ENCODE measurements at places on chromosomes 3 and 15.

GRCh38 chr3:193978030-193978429 is 157.9 kb upstream of the HES1 start:
- DNase-seq = no peak

- DNase-seq = no peak
Observed at GRCh38 chr3:171526146-171526545, 65.9 kb upstream of the TNIK start.

DNA sequence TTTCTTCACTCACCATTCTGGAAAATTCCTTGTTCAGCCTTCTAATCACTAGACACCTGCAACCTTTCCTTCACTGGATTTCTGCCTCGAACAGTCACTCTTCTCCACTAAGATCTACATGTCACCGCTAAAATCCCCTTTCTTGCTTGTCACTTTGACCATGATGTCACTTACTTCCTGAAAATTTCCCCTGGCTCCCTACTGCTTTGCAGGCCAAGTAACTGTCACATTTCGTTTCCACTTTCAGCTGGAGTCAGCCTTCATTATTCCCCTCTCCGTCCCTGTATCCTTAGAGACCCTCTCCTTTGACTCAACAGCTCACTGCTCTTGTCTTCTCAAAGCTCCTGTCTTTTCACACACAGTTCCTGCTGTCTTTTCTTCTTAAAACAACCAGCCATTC is 15.9 kb downstream of the CHL1 start:
- no peak for DNase-seq

GRCh38 chr3:21747376-21747775 is 3.6 kb downstream of the ZNF385D start:
- DNase-seq = no peak

DNA sequence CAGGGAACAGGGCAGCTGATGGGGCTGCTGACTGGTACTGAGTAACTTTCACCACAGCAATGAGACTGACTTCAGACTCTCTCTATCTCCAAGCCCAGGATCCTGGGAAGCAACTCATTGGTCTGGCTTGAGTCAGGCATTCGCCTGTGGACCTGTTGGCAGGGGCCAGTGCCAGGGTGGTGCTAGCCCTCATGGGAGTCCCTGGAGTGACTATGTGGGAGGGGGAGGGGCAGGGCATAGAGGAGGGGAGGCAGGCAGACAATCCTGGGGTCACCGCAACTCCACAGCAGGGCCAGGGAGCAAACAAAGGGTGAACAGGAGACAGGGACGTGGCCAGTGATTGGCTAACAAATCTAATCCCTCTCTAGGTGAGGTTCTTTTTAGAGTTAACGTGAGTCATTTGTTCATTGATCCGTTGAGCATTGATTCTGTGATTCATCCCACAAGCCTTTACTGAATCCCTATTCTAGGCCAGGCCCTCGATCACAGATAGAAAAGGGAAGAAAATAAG is 71.8 kb downstream of the CEMIP start:
- DNase-seq = no peak

GRCh38 chr3:57935539-57935938 is 72.7 kb upstream of the FLNB start:
- no peak for DNase-seq

DNA sequence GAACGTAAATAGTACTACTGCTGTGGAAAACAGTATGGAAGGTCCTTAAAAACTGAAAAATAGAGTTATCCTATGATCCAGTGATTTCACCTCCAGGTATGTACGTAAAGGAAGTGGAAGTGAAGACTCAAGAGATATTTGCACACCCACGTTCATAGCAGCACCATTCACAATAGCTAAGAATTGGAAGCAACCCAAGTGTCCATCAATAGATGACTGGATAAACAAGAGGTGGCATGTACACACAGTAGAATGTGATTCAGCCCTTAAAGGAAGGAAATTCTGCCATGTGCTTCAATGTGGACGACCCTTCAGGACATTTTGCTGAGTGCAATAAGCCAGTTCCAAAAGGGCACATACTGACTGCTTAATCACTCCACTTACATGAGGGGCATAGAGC is 188.3 kb downstream of the APBA2 start:
- no peak for DNase-seq

DNA sequence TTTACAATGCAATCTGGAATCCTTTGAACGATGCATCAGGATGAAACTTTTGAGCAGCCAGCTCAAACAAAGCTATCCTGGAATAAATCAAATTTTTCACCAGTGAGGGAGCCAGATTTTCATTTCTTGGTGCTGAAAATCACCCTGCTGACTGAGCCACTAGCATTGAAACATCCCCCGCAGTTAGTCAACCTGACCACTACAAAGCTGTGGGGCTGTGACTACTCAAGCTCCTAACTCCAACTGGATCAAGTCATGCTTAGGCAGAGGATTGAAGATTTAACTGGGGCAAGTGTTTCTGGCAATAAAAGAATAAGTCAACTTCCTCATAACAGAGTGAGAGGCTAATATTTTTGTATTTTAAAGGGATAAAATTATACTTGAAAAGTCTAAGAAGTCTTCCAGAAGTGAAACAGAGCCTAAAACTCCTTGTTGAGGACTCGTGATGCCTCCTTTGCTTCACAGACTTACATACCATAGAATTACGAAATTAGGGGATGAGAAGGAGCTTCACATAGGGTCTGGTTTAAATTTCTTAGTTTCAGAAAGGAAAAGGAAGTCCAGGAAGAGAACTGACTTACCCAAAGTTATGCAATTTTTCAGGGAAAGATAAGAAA is 177.8 kb downstream of the SERPINI1 start:
- no peak for DNase-seq

GRCh38 chr3:4107430-4107829 is 195.7 kb upstream of the SETMAR start:
- DNase-seq = no peak

DNA sequence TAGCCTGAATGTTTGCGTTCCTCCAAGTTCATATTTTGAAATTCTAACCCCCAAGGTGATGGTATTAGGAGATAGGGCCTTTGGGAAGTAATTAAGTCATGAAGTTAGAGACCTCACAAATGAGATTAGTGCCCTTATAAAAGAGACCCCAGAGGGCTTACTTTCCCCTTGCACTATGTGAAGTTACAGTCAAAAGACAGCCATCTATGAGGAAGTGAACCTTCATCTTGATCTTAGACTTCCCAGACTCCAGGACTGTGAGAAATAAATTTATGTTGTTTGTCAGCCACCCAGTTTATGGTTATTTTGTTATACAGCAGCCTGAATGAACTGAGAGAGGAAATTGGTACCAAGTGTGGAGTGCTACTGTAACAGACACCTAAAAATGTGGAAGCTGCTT is 74.4 kb downstream of the DAPK2 start:
- DNase-seq = no peak

- no peak for DNase-seq
Observed at GRCh38 chr15:48596841-48597240, 48.7 kb downstream of the FBN1 start.

- no peak for DNase-seq
Observed at GRCh38 chr15:49760749-49761148, 139.9 kb downstream of the DTWD1 start.

- no peak for DNase-seq
Observed at GRCh38 chr3:122233101-122233952, 49.9 kb downstream of the CASR start.

GRCh38 chr3:14533457-14533958 is 6.6 kb downstream of the GRIP2 start:
- no peak for DNase-seq

DNA sequence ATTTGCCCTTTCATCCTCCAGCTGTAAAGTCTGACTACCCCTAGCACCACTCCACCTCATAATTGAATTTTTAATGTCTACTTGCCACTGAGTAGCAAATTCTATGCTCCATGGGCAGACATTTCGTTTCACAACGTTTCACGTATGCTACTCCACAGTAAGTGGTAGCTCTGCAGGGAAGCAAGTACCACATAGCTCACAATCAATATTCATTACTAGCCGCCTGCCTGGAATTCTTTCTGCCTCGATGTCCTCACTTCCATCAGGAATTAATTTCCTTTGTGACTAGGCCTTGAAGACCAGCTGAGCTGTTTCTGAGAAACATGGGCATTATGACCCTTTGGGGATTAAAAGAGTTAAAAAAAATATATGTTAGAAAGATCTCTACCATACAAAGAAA is 15.3 kb downstream of the NPTN start:
- no peak for DNase-seq

DNA sequence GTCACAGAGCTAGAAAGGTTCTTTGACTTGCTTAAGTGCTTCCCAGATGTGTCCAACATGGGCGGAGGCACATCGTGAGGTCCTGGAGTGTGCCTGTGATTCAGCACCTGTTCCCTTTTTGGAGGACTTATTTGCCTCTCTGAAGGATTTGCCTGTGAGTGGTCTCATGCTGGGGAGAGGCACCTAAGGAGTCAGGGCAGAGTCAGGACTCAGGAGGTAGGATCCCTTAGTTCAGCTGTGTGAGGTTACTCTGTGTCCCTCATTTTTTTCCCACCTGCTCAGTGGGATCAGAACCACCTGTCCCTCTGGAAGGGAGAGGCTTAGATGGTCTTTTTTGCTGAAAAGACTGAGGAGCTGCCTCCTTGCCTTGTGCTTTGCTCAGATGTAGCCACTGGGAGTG is 3.0 kb downstream of the ZNF589 start:
- no peak for DNase-seq

DNA sequence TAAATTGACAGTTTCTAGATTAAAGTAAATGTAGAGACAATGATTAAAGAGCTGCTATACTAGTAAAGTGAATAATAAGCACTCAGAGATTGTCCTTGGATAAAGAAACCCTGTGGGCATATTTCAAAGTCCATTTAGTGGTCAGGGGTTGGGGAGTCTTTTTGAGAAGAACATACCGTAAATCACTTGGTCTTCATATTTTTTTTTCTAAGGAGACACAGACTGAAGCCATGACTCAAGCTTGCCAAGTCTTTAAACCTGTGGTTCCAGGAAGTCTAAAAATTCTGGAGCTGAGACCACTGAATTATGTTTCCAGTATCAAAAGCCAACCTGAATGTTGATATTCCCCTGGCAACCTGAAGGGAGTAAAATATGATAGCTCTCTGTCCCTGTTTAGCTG is 171.0 kb downstream of the TPRG1 start:
- no peak for DNase-seq

DNA sequence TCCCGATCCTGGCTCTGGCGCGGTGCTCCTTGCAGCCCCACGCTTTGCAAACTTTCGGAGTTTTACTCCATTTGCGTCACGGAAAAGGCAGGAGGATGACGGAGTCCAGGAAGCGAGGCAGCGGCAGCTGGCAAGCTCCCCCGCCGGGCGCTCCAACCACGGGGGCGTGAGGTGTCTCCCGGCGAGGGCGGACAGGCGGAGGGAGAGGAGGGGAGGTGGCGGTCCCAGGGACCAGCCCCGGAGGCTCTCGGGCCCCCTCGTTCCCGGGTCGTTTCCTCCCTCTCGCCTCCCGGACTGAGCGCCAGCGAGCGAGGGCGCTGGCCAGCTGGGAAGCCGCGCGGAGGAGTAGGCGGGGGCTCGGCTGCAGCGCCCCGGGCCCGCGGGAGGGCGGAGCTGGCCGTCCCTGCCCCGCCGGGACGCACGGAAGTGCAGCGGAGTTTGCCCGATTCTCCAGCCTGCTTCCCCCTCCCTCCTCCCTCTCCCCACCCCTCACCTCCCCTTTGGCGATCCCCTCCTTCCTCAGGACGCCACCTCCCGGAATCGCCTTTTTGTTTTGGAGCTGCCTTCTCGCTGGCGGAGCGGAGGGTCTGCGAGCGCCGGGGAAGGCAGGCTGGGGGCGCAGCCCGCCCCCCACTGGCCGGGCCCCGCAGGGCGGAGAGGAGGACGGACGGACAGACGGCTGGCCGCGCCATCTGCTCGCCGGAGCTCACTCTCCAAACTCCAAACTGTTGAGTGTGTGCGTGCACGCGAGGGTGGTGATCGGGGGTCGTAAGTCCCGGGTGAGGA is at the start of gene SNX33:
SNX33 (plus strand) TSS at position 543 of the 786 bp plus-strand sequence. CDS start 1,191 bp downstream, outside the sequence.
- DNase-seq = peak; percentile 51

GRCh38 chr3:123096731-123097130 is 29.9 kb downstream of the PDIA5 start:
- DNase-seq = no peak

DNA sequence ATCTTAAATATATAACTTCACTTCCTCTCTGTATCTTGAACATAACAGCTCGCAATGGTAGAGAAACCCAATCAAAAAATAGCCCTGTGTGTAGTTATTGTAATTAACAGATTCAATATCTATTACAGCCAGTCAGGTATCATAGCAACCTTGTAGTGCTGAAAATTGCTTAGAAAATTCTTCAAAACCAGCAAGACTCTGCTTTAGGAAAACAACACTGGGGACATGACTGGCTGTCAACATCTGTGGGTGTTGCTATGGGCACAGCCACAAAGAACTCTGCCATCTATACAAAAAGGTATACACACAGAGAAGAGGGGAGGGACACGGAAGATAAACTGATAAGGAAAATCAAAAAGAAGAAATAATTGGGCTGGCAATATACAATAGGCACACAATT is 101.2 kb downstream of the WDR72 start:
- DNase-seq = no peak

DNA sequence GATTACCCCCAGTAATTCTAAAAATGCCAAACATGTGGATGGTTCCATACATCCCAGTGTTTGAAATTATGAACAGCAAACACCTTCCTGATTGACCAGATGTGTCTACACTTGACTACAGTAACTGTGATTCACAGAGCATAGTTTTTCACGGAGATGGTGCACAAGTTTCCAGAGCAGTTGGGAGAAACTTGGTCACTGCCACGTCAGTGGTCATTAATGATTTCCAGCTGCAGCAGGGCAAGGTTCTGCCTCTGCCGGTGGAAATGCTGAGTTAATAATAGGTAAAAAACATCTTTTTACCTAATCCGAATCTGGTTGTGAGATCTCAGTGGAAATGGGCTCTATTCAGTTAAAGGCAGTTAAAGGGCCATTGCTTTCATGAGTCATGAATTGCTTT is 154.1 kb upstream of the FEZF2 start:
- no peak for DNase-seq

GRCh38 chr3:17257269-17257668 is 372.5 kb downstream of the PLCL2 start:
- DNase-seq = no peak

- DNase-seq = no peak
Observed at GRCh38 chr3:14248849-14249523, 70.4 kb downstream of the LSM3 start.

DNA sequence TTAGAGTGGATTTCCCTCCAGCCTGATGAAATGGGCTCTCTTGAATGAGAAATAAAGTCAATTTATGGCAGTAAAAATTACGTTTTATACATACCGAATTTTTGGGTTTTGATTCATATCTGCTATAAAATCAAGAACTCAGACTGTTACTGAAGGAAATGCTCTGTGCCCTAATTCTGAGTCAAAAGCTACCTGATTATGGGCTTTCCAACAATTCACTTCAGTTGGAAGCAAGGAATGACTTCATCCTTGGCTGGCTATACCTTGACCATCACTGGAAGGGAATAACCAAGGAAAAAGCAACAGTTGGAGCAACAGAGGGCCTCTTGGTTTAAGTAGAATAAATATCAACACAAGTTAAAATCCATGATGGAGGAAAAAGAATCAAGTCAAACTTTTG is 88.6 kb downstream of the ZNF385D start:
- no peak for DNase-seq

- DNase-seq = no peak
Observed at GRCh38 chr15:66390678-66391077, 4.0 kb downstream of the MAP2K1 start.

GRCh38 chr15:51089699-51090453 is 4.8 kb downstream of the TNFAIP8L3 start:
- DNase-seq = no peak

- DNase-seq = no peak
Observed at GRCh38 chr15:96366526-96366877, 36.0 kb downstream of the NR2F2 start.

Data from stimulated activated CD4-positive, alpha-beta T cell treated with anti-CD3 and anti-CD28 coated beads, Interleukin-12 subunit alpha, Interleukin-12 subunit beta, amount 100 ng/mL, for 48 hours (primary cell).